ENCODE measurements at places on chromosomes 11 and 22. TPM values are rescaled to one million over a fixed set of nuclear protein-coding genes. Genes with fewer than 3 reads are reported as not detected.

GRCh38 chr11:123742031-123742723 lies 717 bp upstream of the ZNF202 start:
- no peak for DNase-seq

- DNase-seq, result no peak
Observed at GRCh38 chr11:73229896-73230875, 12.1 kb downstream of the P2RY2 start.

GRCh38 chr11:104844451-104844850 lies 53.8 kb downstream of the CASP12 start:
- DNase-seq, result no peak

GRCh38 chr22:43825651-43826050 lies 13.5 kb upstream of the EFCAB6 start:
- no peak for DNase-seq

DNA sequence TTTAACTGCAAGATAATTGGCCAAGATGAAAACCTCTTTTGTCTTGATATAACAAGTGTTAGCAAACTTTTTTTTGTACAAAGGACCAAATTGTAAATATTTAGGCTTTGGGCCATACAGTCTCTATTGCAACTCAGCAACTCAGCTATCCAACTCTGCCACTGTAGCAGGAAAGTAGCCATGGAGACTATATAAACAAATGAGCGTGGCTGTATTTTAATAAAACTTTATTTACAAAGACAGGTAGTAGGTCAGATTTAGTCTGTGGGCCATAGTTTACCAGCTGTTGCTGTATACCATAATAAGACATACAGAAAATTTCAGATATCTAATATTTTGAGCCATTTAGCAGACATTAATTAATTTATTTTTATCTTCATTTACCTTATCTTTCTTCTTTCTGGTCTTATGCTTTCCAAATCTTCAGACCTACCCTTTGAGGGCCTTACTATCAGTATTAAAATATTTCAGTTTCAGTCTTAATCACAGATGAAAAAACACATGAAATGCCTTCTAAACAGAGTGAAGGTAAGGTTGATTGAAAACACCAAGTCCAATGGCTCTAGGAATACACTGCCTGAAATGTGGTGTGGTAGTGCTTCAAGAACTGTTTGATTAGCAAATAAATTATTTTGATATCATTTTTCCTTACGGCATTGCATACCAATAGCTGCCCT lies 256.9 kb upstream of the CTSC start:
- DNase-seq, result no peak

- DNase-seq, result no peak
Observed at GRCh38 chr22:49213731-49214352, 613.8 kb downstream of the BRD1 start.

- no peak for DNase-seq
Observed at GRCh38 chr11:113947994-113948393, 26.9 kb upstream of the HTR3A start.

- DNase-seq, result no peak
Observed at GRCh38 chr11:93689240-93689639, 27.8 kb downstream of the CEP295 start.

GRCh38 chr22:20748731-20749428 lies 25.0 kb upstream of the SERPIND1 start:
- DNase-seq, result no peak

DNA sequence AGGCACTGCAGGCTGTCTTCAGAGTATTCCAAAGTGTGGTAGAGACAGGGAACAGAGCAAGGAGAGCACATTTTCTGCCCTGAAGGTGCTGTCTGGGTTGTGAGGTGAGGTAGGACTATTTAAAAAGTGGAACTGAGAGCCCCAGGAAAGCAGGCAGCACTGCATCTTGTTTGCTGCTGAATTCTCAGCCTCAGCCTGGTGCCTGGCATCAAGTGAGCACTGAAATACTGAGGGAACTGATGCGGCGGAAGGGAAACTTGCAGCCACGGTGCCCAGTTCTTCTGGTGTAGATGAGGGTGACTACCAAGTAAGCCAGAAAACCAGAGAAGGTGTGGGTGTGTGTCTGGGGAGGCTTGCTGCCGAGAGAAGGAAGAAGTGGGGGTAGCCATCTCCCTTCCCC lies 59.5 kb downstream of the TNRC6B start:
- no peak for DNase-seq

DNA sequence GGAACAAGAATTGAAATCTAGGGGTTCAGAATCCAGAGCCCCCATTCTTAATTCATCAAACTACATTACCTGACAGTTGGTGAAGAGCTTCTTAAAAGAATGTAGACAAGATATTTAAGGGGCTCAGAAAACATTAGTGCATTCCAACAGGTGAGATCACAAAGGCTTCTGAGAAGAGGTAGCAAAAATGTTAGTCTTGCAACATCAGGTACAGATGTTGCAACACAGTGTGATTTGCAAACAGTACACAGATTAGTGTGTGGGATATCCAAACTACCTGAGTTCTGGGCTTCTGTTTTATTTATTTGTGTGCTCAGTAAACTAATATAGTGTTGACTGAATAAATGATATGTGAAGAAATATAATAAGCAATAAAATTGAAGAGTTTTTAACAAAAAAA lies 11.8 kb downstream of the CASP4 start:
- no peak for DNase-seq

DNA sequence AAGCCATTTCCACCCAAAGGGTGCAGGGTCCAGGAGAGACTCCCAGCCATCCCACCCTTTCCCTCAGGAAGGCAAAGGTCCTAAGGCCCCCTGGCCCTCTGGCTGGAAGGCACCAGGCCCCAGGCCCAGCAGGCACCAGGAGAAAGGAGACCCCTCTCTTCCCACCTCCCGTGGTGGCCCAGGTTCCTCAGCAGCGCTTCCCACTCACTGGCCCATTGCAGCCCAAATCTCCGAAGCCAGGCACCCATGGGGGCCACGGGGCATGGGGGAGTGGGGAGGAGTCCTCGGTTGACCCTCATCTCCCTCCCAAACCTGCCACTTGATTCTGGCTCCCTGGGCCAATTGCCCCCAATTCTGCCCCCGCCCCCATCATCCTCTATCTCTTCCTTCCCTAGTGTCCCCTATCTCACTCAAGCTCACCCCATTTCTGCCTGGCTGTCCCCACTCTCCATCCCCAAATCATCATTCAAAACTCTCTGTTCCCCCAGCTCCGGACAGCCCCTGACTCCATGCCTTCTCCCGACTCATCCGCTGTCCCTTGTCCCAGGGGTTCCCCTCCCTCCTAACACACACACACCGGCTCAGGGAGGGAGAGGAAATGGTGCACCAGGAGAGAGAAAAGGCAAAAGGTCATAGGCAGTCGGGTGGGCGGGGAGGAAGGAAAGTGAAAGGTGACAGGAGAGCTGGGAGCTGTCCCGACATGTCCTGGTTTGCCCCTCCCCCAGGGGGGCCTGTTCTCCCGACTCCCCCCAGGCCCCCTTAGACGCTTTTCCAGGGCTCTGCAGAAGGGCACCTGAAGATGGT lies 1.2 kb downstream of the LIF start:
- DNase-seq, result no peak

- no peak for DNase-seq
Observed at GRCh38 chr22:35649026-35649553, 844 bp downstream of the APOL6 start.

- DNase-seq, result no peak
Observed at GRCh38 chr22:18905540-18906409, at the start of gene DGCR6. Gene DGCR6 (plus strand): TSS chr22:18906320. CDS start chr22:18906375, 55 bp downstream.

DNA sequence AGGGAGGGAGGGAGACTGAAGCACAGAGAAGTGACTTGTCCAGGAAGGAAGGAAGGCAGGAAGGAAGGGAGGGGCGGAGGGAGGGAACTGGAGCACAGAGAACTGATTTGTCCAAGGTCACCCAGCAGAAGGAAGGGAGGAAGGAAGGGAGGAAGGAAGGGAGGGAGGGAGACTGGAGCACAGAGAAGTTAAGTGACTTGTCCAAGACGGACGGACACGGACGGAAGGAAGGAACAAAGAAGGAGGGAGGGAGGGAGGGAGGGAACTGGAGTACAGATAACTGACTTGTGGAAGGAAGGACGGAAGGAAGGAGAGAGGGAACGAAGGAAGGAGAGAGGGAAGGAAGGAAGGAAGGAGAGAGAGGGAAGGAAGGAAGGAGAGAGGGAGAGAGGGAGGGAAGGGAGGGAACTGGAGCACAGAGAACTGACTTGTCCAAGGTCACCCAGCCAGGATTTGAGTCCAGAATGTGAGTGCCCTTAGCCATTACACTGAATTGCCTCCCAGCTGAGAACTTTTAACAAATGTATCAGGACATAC lies 1.5 kb downstream of the SLC35F2 start:
- peak; percentile 26 for DNase-seq

GRCh38 chr11:128190312-128190711 lies 397.0 kb downstream of the ETS1 start:
- no peak for DNase-seq

GRCh38 chr11:91041626-91042025 lies 818.8 kb upstream of the CHORDC1 start:
- DNase-seq, result no peak

- DNase-seq, result no peak
Observed at GRCh38 chr11:87374038-87374807, 336.5 kb downstream of the TMEM135 start.

DNA sequence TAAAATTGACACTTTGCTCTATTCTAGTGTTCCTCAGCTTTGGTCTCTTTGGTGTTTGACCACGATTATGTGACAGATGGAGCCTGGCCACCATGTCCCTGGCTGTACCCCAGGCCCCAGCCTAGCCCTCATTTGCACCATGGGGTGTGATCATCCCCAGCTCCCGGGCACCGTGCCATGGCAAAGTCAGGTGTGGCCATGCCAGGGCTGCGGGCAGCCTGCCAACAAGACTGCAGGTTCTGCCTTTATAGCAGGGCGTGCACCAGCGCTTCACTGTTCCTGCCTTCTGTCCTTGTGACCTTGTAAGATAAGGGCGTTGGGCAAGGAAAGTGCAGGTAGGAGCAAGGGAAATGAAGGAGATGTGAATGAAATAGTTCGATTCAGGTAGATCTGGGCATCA lies 22.4 kb upstream of the APOBEC3A start:
- no peak for DNase-seq

- DNase-seq, result no peak
Observed at GRCh38 chr11:133793271-133794035, 51.9 kb downstream of the SPATA19 start.

DNA sequence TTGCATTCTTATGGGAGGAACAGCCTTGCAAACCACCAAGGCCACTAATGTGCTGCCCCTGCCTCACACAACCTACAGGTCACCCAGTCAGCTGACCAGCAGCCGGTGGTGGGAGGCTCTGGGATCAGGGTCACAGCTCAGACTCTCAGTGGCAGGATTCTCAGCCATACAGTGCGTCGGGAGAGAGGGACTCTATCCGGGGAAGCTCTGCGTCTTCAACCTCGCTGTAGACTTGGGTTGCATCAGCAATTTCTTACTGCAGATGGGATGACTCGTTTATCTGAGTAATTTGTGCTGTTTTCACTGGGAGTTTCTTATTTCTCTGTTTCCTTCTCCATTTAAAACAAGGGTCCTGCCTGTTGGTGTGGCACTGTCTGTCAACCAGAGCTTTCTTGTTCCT lies 257.7 kb downstream of the TBC1D22A start:
- DNase-seq, result no peak

DNA sequence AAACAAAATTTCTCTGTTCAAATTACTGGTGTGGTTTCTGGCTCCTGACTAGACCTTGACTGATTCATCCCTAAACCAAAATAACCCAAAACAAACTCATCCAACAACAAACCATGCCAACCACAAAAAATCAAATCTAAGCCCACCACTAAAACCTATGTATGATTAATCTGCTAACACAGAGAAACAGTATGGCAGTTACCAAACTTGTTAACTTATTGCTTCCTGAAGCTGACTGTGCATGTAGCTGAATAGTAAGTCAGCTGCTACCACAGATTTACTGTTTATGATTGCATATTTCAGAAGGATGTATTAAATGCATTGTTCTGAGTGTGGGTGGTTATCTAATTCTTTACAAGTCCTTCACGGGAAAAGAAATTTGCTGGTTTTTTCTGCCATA lies 231.1 kb downstream of the SWAP70 start:
- no peak for DNase-seq

- peak; percentile 8 for DNase-seq
Observed at GRCh38 chr22:19062943-19063308, 59.3 kb downstream of the DGCR2 start.

- DNase-seq, result no peak
Observed at GRCh38 chr22:49317369-49317768, 510.3 kb downstream of the BRD1 start.

GRCh38 chr22:35477911-35478582 lies 62.6 kb upstream of the RASD2 start:
- no peak for DNase-seq

DNA sequence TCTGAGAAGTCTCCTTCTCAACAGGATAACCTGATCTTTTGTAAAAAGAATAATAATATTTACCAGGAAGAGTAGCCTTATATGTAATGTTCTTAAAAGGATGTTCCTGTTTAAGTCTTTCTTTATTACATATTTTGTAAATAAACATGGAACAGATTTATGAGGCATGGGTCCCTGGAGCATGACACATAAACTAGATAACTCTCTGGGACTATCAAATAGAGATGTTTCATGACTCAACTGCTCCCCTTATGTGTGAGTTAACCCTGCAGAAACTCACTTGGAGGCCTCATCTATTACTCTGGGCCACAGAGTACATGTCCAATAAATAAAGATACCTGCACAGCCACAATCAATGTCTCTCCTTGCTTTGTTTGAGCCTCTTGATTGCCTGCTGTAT lies 64.6 kb downstream of the GDPD4 start:
- no peak for DNase-seq

GRCh38 chr11:12787847-12788246 lies 113.6 kb downstream of the TEAD1 start:
- no peak for DNase-seq

DNA sequence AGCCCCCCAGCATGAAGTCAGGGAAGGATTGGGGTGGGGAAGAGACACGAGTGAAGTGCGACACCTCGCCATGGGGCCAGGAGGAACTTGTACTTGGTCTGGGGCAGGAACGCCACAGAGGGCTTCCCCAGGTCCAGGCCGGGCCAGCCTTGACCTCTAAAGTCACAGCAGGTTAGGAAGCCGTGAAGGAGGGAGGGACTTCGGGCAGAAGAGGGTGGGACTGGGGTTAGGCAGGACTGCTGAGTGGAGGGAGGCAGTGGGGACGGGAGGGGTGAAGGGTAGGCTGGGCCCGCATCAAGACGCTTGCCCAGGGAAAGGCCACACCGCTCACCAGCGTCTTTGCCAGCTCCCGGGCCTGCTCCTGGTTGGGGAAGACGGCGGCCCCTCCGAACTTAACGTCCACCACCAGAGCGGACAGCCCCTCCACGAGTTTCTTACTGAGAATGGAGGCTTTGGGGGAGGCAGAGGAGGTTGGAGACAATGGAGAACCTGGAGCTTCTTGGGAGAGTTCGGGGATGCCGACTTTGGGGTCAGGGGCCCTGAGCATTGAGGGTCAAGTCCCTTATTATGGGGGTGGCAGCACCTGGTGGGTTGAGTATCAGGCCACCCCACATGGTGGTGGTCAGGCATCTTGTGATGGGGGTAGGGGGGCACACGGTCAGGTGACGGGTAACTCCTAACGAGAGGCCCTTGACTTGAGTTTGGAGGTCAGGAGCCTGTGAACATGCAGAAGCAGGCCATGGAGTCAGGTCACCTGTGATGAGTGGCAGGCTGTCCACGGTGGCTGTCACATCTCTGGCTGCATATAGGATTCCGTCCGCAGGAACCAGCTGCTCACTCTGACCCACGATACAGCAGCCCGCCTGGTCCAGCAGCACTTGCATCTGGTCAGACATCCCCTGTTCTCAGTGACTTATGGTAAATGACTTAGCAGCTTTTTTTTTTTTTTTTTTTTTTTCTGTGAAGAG lies 1.7 kb upstream of the SCO2 start:
- DNase-seq, result no peak

The NAALAD2 gene
- total RNA-seq, result 92.4 TPM

The OR51E1 gene
- total RNA-seq, result 0.55 TPM

The PMM1 gene
- total RNA-seq, result 44.4 TPM
